Vagina (tissue), 2 donors: ENCODE measurements at places on chromosomes 4 and X. TPM values are rescaled to one million over a fixed set of nuclear protein-coding genes. Genes with fewer than 3 reads are reported as not detected.

MRPS18C gene
- total RNA-seq: 15.2 TPM

FOXP3 gene
- 1.5 TPM for total RNA-seq

CT45A1 gene
- not detected for total RNA-seq

SHOX gene
- total RNA-seq: not detected

GPR82 gene
- not detected for total RNA-seq

TMPRSS11A gene
- total RNA-seq: 26.0 TPM

PLP1 gene
- total RNA-seq: 8.8 TPM

FAM184B gene
- total RNA-seq: not detected

GRCh38 chr4:16065066-16065465 is 18.8 kb downstream of the PROM1 start:
- no peak for DNase-seq

DNA sequence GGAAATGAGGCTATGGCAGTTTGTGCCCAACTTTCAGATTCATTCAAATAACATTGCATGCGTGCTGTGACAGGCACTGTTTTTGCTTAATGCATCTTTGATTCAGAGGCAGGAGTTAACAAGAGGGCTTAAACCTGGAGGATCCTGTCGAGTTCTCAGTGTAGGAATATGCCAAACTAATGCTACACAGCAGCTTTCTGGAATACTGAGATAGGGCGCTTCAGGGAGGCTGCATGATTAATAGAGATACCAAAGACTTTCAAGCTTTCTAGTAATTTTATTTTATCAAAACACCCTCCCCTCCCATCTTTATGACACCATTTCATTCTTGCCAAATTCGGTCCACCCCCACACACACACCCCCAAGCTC is 636 bp upstream of the TIMM8A start:
- no peak for DNase-seq

DNA sequence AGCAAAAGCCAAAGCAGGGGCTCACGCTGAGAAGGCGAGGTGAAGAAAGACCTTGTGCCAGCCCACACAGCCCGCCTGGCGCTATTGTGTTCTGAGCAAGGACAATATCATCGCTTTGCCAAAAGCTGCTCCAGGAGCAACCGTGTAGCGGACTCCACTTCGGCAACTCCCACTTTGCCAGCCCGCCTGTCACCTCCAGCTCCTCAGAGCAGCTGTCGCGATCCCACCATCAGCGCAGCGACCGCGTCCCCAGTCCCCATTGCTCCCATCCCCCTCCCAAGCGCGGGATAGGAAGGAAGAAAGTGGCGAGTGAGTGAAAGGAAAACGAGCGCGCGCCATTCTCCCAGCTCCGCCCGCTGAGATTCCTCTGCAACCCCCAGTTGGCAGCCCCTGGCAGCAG is 759 bp downstream of the ZC4H2 start:
- DNase-seq: no peak

DNA sequence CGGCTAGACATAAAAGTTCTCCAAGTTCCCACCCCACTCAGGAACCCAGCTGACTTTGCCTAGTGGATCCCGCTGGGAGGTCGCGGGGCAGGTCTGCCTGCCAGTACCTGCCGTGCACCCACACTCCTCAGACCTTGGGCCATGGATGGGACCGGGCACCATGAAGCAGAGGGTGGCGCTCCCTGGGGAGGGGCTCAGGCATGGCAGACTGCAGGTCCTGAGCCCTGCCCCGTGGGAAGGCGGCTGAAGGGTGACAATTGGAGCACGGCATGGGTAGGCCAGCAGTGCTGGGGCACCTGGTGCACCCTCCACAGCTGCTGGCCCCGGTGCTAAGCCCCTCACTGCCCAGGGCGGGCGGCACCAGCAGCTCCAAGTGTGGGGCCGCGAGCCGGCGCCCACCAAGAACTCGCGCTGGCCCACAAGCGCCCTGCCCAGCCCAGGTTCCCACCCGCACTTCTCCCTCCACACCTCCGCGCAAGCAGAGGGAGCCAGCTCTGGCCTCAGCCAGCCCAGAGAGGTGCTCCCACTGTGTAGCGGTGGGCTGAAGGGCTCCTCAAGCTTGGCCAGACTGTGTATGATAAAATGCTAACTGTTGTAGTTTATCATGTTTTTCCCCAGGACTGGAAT is 63.1 kb downstream of the UGT2A2 start:
- no peak for DNase-seq

- DNase-seq: no peak
Observed at GRCh38 chr4:14167876-14168510, 540.5 kb upstream of the BOD1L1 start.

DNA sequence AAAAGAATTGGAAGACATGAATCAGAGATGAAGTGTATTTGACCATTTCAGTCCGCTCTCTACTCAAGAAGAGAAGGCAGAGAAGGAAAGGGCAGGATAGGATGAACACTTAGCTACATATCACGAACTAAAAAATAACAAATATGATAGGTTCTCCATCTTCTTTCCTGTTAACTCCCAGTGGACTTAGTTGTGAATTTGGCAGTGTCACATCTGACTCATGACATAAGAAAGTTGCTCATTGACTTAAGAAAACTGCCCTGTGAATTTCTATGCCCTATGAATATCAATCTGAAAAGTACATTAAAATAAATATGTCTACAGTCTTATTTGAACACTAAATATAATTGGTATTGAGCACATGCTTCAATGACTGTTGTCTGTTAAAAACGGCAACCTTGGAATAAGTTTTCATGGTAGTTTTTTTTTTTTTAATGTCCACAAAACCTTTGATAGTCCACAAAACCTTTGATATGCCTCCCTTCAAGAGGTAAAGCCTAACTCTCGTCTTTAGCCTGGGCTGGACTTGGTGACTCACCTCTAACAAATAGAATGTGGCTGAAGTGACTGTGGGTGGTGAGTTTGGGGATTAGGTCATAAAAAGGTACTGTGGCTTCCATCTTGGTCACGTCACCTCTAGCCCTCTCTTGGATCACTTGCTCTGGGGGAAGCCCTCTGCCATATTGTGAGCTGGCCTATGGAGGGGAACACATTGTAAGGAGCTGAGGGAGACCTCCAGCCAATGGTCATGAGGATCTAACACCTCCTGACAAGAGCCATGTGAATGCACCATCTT is 184.7 kb upstream of the S100G start:
- no peak for DNase-seq

GRCh38 chrX:119698845-119699244 is 5.9 kb upstream of the SEPTIN6 start:
- DNase-seq: no peak

- no peak for DNase-seq
Observed at GRCh38 chrX:13383907-13384306, 64.1 kb upstream of the ATXN3L start.

DNA sequence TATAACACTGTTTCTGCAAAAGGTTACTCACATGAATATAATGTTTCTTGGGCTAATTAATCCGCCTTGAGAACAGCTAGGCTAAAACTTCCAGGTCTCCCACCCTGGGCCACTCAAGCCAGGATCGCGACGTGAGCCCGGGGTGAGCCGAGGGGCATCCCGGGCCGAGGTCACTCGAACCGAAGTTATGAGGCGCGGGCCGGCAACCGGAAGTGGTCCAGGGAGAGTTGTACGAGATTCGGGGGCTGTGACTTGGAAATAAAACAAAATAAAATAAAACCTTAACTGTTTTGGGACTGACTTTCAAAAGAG is 317 bp downstream of the CMC4 start:
- DNase-seq: no peak

- DNase-seq: no peak
Observed at GRCh38 chr4:1447676-1448588, 41.7 kb upstream of the NKX1-1 start.

GRCh38 chr4:40632080-40632479 is 2.4 kb upstream of the RBM47 start:
- DNase-seq: no peak

- DNase-seq: no peak
Observed at GRCh38 chr4:7343081-7343655, 91.6 kb downstream of the PSAPL1 start.

DNA sequence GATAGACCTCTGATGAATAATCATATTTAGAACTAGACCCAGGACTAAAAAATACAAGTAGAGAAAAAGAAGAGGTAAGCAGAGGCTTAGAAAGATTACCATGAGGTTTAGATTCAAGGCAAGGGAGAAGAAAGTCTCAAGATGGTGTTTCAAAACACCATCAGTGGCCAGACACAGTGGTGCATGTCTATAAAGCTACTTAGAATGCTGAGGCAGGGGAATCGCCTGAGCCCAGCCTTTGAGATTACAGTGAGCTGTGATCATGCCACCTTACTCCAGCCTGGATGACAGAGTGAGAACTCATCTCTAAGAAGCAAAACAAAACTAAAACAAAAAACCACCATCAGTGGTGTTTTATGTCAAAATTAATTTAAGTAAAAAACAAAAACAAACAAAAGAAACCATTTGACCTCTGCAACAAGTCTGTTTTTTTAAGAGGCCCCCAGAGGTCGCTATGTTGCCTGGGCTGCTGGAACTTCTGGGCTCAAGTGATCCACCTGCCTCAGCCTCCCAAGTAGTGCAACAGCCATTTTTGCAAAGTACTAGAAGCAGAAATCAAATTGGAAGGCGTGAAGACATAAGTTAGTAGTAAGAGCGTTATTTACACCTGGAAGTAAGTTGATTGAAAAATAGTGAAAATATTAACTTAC is 784.3 kb downstream of the ADGRL3 start:
- no peak for DNase-seq

DNA sequence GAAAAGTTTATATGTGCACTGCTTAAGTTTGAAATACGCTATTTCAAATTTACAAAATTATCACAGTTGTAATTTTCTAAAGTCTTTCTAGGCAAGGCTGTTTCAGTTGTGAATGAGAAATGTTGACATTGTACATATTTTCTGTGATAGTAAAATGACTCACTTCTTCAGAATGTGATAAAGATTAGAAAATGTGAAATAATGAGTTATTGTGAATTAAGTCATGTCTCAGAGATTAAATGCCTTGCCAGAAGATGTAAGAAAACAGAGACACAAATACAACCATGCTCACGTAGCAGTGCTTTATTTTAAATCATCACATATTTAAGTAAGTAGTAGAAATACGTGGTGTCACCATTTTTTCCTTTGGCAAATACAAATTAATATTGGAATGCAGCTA is 768 bp downstream of the CLCN4 start:
- no peak for DNase-seq

DNA sequence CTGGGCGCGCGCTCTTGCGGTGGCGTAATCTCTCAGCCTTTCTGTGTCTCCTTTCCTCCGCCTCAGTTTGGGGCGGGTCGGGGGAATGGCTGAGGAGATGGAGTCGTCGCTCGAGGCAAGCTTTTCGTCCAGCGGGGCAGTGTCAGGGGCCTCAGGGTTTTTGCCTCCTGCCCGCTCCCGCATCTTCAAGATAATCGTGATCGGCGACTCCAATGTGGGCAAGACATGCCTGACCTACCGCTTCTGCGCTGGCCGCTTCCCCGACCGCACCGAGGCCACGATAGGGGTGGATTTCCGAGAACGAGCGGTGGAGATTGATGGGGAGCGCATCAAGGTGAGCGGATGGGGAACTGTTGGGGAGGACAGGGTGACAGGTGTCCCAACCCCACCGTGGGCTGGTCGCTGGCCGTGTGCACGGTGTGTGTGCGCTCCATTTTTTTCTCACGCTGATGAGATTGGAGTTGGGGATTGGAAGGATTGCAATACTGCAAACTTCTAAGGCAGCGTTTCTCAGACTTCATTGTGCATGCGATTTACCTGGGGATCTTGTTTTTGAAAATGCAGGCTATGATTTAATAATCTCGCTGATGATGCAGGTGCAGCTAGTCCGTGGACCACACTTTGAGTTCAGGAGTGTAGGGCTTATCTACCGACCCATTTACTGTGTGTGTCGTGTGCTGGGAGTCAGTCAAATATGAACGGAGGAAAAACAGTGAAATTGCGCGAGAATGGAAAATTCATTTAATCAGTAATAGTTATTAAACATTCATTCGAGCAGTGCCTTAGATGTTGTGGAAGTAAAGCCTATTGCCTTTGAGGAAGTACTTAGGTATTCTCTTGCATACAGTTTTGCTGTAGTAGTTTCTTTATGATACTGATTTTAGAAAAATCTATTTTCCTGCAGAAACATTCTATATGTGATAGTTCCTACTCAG is at the start of gene RAB33B:
TSS of gene RAB33B (plus strand) at position 11 of the 935 bp plus-strand sequence. CDS start at position 86, 75 bp downstream.
- no peak for DNase-seq

DNA sequence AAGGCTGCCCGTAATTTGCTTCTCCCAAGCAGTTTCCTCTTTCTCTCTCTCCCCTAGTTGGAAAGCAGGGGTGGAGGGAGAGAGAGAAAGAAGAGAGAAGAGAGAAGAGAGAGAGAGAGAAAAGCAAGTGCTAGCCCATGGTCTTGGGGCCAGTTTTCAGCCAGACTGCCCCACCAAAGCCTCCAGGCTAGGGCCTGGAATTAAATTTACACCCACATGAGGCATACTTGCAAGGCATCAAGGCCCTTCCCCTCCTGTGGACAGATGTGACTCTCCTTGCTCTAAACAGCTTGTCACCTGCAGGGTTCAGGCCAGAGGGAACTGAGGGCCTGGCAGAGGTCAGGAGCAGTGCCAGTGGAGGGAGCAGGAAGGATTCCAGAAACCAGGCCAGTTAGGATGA is 1.7 kb upstream of the CXCR3 start:
- no peak for DNase-seq

DNA sequence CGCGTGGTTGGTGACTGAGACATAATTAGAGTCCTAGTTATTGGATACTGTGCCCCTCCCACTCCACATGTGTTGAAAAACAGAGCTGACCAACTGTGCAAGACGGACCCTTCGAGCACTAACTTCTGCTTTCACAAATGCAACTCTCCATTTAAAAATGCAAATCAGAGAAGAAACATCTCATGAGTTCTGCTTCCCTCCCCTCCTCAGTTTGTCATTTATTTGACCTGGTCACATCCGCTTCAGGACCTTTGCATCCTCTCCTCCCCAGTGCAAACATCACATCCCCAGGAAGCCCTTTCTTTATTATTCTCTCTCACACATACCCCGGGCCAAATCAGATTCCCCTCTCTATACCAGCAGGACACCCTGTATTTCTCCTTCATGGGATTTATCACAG is 38.1 kb upstream of the NOCT start:
- no peak for DNase-seq

- DNase-seq: no peak
Observed at GRCh38 chrX:18491587-18492340, 66.4 kb downstream of the CDKL5 start.

DNA sequence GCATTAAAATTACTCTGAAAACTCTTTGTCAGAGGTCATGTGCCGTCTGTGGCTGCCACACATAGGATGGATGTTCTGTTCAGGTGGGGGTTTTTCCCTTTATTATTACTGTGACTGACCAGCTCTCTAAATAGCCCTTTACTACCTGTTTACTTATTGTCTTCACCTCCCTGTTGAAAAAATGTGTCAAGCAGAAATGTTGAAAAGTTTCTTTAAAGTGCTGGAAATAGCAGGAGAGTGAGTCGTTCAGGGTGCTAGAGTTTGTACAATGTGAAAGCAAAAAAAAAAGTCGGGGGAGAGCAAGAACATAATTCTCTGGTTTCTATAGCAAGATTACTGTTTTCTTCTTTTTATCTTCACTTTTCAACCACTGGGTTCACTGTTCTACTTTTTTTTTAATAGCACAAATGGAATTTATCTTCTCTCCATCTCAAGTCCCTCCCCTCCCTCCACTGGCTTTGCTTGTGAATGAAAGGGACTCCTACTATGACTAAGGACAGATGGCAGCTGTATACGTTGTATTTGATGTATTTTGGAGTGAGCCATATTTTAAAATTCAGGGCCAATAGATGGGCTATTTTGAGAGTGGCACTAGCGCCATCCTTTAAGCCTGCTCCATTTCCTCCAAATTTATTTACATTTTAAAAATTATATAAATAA is 33.3 kb downstream of the ARX start:
- no peak for DNase-seq

GRCh38 chrX:39912126-39912525 is 185.6 kb downstream of the BCOR start:
- DNase-seq: no peak
